GM04503 (cell line): ENCODE measurements at places on chromosomes 11 and 22.

DNA sequence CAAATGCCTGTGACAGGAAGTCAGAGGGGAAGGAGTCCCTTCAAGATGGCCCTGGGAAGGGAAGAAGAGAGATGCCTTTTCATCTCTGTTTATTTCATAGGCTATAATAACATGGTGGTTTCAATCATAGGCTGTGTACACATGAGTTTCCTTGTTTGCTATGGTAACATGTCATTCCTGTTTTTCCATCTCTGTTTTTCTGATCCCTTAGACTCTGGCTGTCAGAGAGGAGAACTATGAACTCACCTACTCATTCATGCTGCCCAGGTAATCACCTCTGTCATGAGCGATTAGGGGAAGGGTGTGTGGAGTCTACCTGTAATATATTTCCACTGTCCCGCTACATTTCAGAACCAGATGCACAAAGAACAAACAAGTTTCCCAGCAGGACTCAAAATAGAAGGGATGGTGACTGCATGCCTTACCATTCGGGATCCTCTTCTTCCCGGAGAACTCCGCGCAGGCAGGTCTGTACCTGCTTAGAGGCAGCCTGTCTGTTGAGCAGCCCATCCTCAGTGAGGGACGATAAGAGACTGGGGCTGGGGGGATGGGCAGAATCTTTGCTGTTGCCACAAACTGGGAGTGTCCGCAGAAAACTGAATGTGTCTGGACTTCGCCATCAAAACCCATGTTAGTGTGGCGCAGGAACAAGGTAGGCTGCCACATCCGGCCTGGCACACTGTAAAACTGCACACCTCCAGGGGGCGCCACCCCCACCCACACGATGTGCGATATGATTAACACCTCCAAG is 7.1 kb upstream of the PEX26 start:
- no peak for DNase-seq

DNA sequence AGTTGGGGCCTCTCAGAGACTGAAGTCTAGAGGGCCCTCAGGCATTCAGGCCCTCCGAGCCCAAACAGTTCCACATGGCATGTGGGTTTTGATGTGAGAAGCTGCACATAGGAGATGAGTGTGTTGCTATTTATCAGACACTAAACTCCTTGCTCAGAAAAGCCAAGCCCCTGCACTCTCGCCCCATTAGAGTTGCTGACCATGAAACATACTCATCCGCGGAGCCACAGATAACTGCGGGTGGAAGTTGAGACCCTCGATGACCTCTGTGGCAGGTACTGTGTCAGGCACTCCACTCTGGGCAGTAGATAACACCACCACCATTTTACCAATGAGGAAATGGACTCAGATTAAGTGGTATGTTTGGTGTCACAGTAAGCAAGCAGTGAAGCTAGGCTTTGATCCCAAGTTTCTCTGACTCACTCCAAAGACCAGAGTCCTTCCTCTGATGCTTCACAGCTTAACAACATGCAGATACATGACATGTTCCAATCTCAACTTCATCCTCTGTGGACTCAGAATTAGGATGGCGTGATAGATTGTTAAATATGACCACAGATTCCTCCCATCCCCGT is 202.1 kb downstream of the ADAMTS15 start:
- DNase-seq = no peak

DNA sequence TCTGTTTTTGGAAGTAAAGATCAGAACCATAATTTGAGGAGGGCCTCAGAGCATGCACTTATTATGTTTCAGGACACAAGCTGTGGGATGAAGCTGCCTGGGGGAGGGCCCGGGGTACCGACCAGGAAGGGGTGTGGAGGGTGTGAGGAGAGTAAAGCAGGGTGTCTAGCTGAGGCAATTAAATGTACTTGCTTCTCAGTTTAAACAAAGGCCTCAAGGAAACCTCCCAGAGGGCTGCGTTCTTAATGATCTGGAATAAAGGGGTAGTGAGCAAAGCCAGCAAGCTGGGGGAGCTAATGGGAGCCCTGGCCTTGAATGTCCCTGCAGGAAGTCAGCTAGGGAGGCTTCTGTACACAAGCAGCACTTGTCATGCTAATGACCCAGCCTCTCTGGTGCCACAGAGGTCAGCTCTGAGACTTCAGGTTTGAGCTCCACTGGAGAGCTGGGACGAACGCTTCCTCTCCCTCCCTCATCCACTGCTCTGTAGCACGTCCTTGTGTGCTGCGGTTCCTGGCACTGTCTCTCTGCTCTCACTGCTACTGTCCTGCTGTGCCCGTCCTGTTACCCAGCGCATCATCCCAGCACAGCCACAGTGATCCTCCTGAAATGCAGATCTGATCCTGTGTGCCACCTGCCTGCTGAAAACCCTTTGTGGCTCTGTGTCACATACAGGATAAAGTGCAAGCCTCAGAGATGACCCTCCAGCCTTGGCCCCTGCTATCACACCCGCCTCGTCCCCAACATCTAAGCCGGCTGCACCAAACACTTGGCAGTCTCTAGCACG is 159.7 kb downstream of the DBX1 start:
- DNase-seq = no peak

GRCh38 chr11:1937616-1938342 is 9.4 kb upstream of the MRPL23 start:
- no peak for DNase-seq

- no peak for DNase-seq
Observed at GRCh38 chr11:47924184-47924691, 56.1 kb upstream of the PTPRJ start.

- DNase-seq = no peak
Observed at GRCh38 chr11:100753571-100753970, 66.5 kb downstream of the ARHGAP42 start.

- DNase-seq = no peak
Observed at GRCh38 chr11:82216927-82217570, 516.6 kb downstream of the FAM181B start.
